ENCODE measurements at places on chromosomes 7 and 10.

DNA sequence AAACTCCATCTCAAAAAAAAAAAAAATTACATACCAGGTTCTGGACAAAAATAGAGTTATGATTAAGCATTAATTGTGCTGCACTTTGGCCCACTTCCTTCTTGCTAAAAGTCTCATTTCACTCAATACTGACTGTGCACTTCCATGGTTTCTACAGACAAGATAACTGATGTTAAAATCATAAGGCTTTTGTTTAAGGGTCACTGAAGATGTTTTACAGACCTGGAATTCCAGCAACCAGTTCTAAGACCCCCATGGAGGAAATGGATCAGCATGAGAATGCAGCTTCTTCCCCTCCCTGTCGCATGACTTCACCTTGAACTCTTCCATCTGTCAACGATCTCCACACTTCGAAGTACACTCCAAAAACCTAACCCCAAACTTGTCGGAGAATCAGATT lies 1191.8 kb upstream of the AUTS2 start:
- DNase-seq = no peak

- no peak for DNase-seq
Observed at GRCh38 chr10:44203535-44203934, 181.4 kb downstream of the CXCL12 start.

- DNase-seq = no peak
Observed at GRCh38 chr7:143979998-143980397, 20.1 kb upstream of the OR6B1 start.

GRCh38 chr7:138610671-138611170 lies 90.4 kb downstream of the SVOPL start:
- no peak for DNase-seq
